ENCODE measurements at places on chromosomes 12 and 14.

- DNase-seq, result no peak
Measured at GRCh38 chr14:35398071-35398584, 6.4 kb downstream of the NFKBIA start.

- no peak for DNase-seq
Measured at GRCh38 chr14:67428501-67429031, 16.6 kb upstream of the PLEK2 start.

GRCh38 chr12:92064422-92064821, 81.2 kb downstream of the BTG1 start:
- DNase-seq, result no peak

GRCh38 chr12:122799641-122800243, 25.4 kb downstream of the CCDC62 start:
- DNase-seq, result no peak

- DNase-seq, result no peak
Measured at GRCh38 chr14:103773521-103773920, 57.9 kb downstream of the ZFYVE21 start.

DNA sequence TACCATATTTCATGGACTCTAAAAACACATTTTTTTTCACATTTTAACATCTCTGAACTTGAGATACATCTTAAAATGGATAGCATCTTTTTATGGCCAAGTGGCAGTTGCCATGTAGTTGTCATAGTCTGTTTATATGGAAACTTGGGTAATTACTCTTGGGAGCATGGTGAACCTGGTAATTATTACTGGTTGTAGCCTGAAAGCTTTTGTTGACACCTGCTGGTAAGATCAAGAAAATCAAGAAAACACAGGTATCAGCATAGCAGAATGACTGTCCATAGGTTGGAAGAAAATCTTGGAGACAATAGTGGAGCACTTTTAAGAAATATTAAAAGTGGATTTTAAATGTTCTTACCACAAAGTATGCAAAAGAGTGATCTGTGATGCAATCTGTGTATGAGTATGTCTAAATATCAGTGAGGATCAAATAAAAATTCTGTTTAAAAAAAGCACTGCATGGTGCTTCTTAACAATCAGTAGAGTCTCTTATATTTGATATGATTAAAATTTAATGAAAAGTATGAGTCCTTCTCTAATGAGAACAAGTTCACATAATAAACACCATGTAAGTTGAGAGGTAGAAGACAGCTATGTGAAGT, 44.2 kb downstream of the TTC8 start:
- DNase-seq, result no peak
